T1000 (cell line): ENCODE measurements at places on chromosomes 12 and 14.

- DNase-seq, result no peak
Observed at GRCh38 chr12:65419284-65420072, 141.0 kb downstream of the MSRB3 start.

GRCh38 chr12:44002607-44003006 lies 166.7 kb downstream of the TMEM117 start:
- DNase-seq, result no peak

DNA sequence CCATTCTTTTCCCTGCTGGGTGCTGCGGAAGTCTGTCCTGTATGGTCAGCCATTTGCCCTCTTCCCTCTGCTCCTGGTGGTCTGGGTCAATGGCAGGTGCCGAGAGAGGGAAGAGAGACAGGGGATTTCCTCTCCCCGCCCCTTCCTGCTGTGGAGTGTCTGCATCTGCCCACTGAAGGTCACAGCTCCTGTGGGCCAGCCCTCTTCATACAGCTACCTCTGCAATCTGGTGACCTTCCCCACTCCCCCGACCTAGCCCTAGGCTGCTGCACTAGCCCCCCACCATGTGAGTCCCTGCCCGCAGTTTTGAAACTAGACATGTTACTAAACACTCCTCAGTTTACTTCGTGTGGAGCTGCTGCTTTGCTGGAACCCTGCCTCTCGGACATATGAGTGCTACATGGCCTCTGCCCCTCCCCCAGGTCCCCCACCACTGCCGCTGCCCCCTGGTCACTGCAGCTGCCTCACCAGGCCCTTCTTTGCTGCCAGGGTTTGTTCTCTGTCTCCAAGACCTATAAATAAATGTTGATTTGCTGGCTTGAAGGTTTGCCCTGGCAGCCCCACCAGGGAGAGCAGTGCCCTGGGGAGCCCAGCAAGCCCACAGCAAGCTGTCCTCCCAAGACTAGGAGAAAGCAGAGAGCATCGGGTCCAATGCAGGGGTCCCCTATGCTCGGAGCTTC lies 102.9 kb downstream of the DPF3 start:
- DNase-seq, result no peak

- DNase-seq, result no peak
Observed at GRCh38 chr12:19491863-19492262, 52.6 kb downstream of the AEBP2 start.

- DNase-seq, result no peak
Observed at GRCh38 chr12:45458238-45458637, 242.3 kb downstream of the ANO6 start.

- DNase-seq, result no peak
Observed at GRCh38 chr14:105193916-105194782, 13.0 kb upstream of the NUDT14 start.

GRCh38 chr12:67671892-67672291 lies 23.3 kb downstream of the DYRK2 start:
- DNase-seq, result no peak

DNA sequence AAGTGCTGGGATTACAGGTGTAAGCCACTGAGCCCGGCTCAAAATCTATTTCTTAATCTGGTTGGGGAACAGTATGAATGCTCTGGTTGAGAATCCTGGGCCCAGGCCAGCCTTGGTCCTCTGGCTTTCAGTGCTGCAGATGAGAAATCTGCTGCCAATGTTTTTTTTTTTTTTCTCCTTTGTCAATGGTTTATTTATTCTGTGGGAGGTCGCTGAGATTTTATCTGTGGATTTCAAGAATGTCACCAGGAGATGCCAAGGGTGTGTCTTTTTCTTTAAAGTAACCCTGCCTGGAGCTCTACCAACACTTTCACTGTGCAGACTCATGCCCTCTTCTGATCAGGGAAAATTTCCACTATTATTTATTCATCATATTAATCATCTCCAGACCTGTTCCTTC lies 3.6 kb downstream of the SLC25A29 start:
- no peak for DNase-seq

DNA sequence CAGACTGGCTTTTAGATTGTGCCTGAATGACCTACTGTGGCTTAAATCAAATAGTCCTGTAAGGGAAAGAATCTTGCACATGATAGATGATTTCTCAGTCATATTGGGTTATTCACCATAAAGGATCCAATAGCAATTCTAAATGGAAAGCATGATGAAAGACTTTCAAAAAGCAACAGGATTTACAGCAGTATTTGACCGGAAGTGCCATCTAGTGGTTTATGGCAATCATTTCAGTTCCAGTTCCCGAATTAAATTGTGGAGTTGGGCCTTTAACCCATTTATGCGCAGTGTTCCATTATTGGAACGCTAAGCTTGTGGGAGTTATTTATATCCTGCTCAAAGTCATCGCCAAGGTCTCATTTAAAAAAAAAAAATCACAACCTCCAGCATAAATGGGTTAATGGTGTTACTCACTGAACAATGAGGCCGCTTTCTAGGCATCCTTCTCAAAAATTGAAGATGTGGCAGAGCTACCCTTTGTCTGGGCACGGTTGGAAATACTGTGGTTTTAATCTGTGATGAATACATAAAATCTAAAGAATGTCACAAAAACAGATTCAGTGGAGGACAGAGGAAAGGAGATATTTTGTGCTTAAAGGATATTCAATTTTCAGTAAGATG lies 60.8 kb upstream of the REP15 start:
- DNase-seq, result no peak

DNA sequence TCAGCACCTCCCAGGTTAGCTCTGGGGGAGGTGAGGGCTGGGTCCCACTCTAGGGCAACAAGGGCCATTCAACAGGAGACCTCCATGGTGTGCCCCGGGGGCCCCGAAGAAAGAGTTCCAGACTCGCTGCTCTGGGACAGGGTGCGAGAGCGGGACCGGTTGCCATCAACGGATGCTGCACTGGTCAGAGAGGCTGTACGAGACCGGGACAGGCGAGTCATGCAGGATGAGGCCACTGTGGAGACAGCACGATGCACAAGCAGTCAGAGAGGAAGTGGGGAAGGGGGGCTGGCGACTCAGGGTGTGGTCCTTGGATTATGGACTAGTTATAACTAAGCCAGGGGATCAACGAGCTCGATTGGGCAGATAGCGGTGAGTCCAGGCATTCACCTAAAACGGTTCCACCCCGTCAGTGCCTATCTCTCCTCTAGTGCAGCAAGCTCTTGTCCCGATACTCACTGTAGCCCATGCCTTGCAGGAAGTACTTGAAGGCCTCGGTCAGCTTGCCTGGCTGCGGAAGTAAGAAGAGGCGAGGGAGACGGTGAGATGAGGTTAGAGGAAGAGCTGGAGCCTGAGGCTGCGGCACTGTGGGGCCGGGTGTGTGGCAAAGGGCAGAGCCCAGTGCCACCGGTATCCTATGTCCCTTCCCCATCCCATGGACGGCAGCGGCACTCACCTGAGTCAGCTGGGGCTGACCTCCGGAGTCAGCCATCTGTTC lies 7.2 kb downstream of the NDRG2 start:
- no peak for DNase-seq

- DNase-seq, result no peak
Observed at GRCh38 chr14:69570836-69571330, 3.8 kb downstream of the CCDC177 start.

- no peak for DNase-seq
Observed at GRCh38 chr14:80587096-80587724, 354.3 kb downstream of the CEP128 start.

DNA sequence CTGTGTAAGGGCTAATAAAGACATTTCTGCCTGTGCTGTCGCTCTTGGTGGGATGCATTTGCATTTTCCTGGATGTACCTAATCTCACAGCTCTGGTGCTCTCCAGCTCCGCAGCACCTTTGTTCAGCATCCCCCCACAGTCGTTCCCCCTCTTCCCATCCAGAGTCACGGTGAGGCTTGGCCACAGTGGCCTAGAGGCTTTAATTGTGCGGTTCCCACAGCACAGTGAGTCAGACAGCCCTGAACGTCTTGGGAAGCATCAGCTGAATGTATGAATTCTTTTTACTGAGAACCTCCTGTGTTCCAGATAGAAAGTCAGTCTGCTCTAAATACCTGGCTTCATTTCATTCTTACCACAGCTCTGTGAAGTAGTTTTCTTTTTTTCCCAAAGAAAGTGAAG lies 28.7 kb downstream of the MLXIP start:
- DNase-seq, result no peak

DNA sequence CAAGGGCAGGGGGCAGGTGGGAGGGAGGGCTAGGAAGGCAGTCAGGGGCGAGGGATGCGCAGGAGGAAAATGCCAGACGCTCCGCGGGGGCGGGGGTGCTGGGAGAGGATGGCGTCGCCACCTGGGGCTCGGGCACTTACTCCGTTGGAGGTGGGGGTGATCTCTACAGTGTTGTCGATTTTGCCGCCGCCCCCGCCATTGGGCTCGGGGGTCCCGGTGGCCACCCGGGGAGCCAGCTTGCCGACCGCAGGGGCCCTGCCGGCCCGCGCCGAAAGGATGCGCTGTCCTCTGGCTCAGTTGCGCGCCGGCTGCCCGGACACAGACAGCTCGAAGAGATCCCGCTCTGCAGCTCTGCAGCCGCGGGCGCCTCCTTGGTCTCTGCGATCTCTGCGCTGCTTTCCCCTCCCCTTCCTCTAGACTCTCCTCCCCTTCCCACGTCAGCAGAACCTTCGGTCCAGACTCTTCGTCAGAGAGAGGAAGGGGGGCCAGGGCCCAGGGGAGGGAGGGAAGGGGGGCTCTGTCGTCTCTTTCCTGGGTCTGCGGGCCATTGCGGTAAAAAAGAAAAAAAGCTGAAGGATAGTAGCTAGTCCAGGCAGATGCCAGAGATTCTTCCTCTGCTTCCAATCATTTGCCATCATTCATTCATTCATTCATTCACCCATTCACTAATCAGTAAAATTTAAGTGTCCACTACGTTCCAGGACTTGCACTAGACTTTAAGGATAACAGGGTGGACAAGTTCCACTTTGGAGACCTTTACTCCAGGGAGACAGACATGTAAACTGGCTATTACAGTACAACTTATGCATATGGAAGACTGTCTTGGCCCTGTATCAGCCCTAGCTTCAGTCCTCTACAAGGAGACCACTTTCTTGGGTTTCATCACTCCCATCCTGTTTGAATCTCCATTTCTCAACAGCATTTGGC lies at the start of gene SLC22A17:
TSS of gene SLC22A17 (minus strand) at position 382 of the 927 bp plus-strand sequence.
- DNase-seq, result peak; percentile 68

GRCh38 chr12:88820012-88820411 lies 239.7 kb upstream of the KITLG start:
- DNase-seq, result no peak

- DNase-seq, result no peak
Observed at GRCh38 chr12:100743060-100743459, 51.5 kb upstream of the ANO4 start.

- DNase-seq, result no peak
Observed at GRCh38 chr14:25090716-25091454, 40.9 kb upstream of the STXBP6 start.

GRCh38 chr14:52413729-52414408 lies 99.8 kb downstream of the PTGER2 start:
- no peak for DNase-seq

GRCh38 chr14:30820674-30821073 lies 53.7 kb upstream of the COCH start:
- no peak for DNase-seq

- DNase-seq, result no peak
Observed at GRCh38 chr14:91727121-91727520, 4.8 kb downstream of the CATSPERB start.

DNA sequence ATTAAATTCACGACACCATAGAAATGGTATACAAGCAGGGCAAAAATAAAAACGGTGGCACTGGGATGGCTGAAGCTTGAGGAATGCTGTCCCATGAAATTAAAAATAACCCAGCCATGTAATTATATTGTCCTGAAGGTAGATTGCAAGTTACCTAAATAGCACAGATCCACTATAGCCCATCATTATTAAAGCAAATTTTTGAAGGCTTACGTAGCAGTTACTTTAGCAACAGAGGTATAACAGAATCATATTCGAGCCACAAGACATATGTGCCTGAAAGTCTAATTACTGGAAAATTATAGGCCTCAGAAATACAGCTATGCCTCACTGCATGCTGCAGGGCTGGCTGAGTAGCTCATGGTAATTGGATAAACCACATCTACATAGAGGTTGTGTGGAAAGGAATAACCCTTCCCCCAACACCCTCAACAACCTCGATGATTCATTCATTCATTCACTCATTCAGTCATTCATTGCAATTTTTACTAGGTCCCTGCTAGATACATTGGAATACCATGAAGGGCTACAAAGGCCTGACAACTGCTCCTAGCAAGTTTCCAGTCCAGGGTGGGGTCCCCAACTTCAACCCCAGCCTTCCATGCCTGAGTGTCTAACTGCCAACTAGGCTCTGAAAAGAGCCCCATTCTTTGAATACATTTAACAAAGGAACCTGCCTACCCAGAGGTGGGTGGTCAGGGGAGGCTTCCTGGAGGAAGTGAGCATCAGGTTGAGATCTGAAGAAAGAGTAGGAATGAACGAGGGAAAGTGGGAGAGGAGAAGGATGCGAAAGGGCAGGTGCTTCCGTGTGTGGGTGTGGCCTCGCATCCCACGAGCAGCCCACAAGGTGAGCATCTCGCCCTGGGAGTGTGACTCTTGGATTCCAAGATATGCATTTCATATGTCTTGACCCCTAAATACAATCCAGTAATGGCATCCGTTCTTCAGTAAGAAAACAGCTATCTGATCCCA lies 18.0 kb upstream of the CMKLR1 start:
- DNase-seq, result no peak

DNA sequence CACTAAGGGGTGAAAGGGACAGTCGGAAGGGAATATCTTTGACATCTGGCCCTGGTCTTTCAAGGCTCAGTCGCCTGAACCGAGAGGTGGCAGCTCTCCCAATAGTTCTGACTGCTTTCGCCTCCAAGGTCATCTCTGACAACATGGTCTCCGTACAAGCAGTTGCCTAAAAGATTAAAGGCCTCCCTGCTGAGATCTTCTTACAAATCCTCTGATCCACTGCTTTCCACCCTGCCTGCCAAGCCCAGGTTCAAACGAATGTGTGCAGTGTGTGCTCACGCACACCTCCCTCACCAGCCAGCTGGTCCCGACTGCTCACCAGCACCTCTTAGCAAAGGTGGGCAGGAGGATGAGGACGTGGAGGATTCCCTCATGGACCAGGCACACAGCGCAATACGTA lies 10.4 kb downstream of the B4GALNT3 start:
- no peak for DNase-seq
